ENCODE measurements at places on chromosomes 6 and 20.

GRCh38 chr6:137120748-137121147, 52.7 kb downstream of the IL22RA2 start:
- DNase-seq = no peak

DNA sequence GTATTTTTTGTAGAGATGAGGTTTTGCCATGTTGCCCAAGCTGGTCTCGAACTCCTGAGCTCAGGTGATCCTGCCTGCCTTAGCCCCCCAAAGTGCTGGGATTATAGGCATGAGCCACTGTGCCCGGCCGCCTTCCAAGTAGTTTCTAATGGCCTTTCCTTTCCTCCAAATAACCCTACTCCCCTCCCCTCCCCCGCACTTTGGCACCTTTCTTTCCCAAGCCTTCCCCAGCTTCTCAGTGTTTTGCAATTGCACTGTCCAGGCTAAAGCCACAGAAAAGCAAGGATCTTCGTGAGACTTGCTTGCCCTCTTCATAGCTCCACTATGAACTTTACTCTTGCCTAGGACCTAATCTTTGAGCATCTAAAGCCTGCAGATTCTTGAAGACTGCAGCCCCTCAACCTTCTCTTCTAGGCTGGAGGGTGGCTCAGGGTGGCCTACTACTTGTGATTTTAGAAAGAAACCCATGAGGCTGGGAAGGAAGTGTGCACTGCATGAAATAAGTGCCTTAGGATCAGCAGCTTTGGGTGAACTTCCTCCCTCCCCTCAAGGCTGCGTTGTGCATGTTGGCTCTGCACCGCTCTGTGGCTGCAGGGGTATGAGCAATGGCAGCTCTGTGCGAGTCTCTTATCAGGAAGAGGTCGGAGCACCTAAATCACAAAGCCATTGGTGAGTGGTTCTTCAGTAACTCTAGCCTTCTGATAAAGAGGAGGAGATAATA, 152.4 kb upstream of the SNX9 start:
- no peak for DNase-seq

- no peak for DNase-seq
Observed at GRCh38 chr6:67643281-67643680, 991.8 kb upstream of the ADGRB3 start.

GRCh38 chr6:131430531-131430930, 142.5 kb upstream of the ARG1 start:
- DNase-seq = no peak

DNA sequence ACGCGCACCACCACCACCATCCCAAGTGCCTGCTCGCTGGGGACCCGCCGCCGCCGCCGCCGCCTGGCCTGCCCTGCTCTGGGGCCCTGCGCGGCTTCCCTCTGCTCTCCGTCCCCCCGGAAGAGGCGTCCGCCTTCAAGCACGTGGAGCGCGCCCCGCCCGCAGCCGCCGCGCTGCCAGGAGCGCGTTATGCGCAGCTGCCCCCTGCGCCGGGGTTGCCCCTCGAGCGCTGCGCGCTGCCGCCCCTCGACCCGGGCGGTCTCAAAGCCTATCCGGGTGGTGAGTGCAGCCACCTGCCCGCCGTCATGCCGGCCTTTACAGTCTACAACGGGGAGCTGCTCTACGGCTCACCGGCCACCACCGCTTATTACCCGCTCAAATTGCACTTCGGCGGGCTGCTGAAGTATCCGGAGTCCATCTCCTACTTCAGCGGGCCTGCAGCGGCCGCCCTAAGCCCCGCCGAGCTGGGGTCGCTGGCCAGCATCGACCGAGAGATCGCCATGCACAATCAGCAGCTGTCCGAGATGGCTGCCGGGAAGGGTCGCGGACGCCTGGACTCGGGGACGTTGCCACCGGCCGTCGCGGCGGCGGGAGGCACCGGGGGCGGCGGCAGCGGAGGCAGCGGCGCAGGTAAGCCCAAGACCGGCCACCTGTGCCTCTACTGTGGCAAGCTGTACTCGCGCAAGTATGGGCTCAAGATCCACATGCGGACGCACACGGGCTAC, 7.2 kb downstream of the PRDM13 start:
- no peak for DNase-seq

Data from SHP77 (cell line).